Astrocyte (in vitro differentiated cells and primary cell): ENCODE measurements at places on chromosomes 16 and 17. TPM values are rescaled to one million over a fixed set of nuclear protein-coding genes. Genes with fewer than 3 reads are reported as not detected.

DNA sequence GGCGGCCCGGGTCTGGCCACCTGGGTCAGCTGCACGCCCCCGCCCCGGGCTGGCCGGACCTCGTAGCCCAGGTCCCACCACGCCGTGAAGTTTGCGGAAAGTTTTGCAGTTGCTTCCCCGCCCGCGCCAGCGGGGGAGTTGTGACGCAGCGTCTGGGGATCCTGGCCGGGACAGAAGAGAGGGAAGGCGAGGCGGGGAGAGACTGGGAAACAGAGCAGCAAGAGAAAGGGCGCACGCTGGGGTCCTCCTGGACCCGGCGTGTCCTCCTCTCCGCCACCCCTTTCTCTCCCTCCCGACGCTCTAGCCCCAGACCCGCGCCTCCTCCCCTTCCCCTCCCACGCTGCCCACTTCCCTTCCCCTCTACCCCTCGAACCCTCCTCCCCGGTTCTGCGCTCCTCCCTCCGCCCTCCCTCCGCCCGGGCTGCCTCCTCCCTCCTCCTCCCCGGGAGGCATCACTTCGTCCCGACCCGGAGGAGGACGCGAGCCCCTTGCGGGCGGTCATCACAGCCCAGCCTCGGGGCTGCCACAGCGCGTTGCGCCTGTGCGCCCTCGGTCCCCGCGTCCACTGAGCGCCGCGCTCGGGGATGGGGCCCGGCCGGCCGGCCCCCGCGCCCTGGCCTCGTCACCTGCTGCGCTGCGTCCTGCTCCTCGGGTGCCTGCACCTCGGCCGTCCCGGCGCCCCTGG, at the start of gene MRC2:
Gene MRC2 (plus strand): TSS at position 452 of the 685 bp plus-strand sequence. CDS start 133 bp downstream, at position 585.
- peak; percentile 83 for DNase-seq

GRCh38 chr17:74950207-74950606, 14.5 kb downstream of the OTOP3 start:
- DNase-seq = no peak

GRCh38 chr17:7997186-7997585, 5.2 kb upstream of the GUCY2D start:
- no peak for DNase-seq

Gene ZFP1
- 8.2 and 9.3 TPM in 2 replicates for total RNA-seq

Gene TNFRSF13B
- not detected in 2 replicates for total RNA-seq

DNA sequence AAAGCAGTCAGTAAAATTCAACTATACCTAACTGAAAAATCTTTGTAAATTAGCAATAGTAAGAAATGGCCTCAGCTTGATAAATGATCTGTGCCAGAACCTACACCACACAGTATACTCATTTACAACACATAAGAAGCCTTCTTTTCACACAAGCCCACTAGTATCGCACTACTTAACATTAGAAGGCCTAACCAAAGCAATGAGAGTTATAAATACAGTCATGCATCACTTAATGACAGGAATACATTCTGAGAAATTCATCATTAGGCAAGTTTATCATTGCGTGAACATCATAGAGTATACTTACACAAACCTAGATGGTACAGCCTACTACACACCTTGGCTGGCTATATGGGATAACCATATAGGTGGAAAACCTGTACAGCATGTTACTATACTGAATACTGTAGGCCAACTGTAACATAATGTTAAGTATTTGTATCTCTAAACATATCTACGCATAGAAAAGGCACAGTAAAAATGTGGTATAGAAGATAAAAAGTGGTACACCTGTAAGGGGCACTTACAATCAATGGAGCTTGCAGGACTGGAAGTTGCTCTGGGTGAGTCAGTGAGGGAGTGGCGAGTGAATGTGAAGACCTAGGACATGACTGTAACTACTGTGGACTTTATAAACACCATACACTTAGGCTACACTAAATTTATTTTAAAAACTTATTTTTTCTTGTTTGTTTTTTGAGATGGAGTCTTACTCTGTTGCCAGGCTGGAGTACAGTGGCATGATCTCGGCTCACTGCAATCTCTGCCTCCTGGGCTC, 126.5 kb upstream of the CORO6 start:
- no peak for DNase-seq

Gene CACNG4
- 1.3 and 5.8 TPM in 2 replicates for total RNA-seq

Gene CTF1
- total RNA-seq = 5.2 and 5.9 TPM in 2 replicates

DNA sequence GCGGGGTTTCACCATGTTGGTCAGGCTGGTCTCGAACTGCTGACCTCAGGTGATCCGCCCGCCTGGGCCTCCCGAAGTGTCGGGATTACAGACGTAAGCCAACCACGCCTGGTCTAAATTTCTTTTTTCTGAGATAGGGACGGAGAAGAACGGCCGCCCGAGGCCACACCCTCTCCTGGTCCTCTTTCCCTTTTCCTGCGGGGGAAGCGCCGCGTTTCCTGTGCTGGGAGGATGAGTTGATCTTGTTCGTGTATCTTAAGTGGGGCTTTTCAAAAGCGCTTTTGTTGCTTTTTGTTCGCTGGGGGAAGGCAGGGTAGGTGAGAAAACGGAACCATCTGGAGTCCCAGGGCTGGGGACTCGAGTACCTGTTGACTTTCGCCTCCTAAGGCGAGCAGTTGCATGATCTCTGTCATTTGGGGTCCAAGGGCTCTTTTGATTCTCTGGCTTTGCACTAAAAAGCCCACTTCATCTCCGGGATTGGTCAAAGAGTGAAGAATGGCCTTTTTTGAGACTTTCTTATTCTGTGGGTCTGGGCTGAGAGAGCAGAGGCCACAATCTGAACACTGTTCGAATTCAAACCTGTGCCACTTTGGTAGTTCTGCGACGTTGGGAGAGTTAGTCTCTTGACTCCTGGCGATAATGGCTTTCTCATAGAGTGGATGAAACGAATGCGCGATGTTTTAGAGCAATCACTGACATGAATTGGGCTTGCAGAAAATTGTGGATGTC, 1.3 kb downstream of the FUS start:
- DNase-seq = no peak

DNA sequence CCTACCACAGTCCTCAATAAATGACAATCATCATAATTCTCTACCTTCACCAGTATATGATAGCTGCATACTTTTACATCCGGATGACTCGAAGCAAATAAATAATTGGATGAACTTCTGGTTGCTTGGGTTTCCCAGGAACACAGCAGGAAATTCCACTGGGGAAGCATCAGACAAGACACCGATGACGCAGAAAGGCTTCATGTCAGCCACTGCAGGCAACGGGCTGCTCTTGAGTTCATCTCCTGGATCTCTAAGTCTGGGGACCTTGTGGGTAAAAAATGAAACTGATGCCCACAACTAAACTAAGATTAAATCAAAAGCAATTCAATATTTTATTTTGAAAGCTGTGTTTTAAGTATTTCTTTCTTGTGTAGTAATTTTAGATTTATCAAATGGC, 472.1 kb upstream of the C16orf82 start:
- DNase-seq = no peak

DNA sequence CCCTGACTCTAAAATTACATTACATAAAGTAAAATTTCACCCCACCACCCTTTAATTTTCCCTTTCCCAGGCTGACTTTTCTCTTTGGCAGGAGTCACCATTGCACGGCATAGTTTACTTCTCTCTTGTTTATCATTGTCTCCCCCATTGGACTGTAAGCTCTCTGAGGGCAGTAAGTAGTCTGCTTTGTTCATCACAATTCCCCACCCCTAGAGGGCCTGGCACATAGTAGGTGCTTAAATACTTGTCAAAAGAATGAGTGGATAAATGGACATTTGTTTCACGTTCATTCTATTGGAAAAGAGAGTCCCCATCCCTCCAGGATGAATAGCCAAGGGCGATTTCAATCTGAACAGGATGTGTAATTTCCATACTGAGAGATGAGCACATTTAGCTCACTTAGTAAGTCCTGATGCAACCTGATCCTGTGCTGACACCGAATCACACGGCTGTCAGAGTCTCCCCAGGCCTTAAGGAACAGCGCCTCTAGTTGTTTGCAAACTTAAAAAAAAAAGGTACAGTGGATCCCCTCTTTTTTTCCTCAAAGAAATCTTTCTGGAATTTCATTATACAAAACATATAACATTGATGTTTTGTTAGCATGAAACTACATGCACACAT, 54.0 kb downstream of the AKAP1 start:
- DNase-seq = no peak

Gene TBC1D3
- not detected in 2 replicates for total RNA-seq

- no peak for DNase-seq
Observed at GRCh38 chr16:87842209-87842869, 27.0 kb downstream of the SLC7A5 start.

DNA sequence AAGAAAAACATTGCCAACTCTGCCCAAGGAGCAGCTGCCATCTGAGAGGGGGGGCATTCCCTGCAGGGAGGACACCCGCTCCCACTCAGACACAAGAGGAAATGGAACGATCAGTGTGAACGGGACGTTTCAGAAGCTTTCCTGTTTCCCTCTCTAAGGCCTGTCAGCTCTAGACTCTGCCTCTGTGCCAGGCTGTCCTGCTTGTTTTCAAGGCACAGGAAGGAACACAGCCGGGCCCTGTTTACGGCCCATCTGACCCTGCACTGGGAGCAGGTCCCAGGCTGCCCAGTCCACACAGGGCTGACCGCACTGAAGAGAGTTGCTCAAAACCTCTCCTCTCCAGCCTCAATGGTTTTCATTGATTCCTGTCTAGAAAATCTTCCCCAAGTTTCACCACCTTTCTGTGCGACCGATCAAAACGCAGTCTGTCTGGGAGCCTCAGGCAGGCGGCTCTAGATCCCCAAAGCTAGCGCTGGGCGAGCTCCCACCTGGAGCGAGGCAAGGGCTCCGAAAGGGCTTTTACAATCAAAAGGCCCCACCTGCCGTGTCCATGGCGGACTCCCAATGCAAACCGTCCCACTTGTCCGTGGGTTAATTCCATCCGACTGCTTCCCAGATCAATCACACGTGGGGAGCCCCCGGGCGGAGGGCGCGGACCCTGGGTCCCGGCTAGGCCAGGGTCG, 1.5 kb downstream of the PIEZO1 start:
- DNase-seq = no peak

Gene SEBOX
- total RNA-seq = not detected in 2 replicates

DNA sequence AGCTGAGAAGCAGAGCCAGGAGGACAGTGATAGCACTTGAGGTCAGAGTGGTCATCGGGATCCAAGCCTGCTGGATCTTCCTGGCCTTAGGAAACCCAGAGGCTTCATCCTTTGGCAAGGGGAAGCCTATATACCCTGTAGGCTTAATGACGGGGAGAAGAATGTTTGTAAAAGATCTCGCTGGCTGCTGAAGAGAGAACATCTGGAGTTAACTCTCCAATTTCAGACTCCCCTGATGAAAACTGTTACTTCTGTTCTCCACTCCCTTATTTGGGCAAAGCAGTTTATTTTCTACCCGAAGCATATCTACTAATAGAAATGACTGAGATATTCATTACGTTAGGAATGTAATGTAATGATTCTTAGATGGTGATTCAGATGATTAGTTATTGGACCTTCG, 487.0 kb downstream of the CDH13 start:
- no peak for DNase-seq

GRCh38 chr17:4127555-4127954, 15.3 kb downstream of the ZZEF1 start:
- DNase-seq = no peak

Gene BEAN1
- total RNA-seq = 1.2 and 2.1 TPM in 2 replicates

DNA sequence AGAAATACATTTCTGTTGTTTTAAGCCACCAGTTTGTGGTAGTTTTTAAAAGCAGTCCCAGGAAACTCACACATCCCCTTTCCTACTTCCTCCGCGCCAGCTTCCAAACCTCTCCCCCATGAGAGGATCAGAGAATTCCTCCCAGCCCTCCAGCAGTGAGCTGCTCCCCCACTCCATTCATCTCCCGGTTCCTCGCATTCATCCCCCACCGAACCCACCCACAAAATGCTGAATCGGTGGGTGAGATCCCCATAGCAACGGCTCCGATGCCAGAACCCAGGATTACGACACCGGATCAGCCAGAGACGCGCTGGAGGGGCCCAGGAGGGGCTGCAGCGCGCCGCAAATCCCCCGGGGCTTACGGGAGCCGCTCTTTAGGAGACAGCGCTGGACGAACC, 251.4 kb upstream of the RPL38 start:
- no peak for DNase-seq

GRCh38 chr16:47045459-47045858, 72.0 kb upstream of the DNAJA2 start:
- no peak for DNase-seq

Gene TMEM100
- total RNA-seq = 6.0 and 7.3 TPM in 2 replicates

- DNase-seq = no peak
Observed at GRCh38 chr16:85833219-85833920, 33.9 kb downstream of the COX4I1 start.

- no peak for DNase-seq
Observed at GRCh38 chr17:1960545-1960912, 64.6 kb downstream of the RTN4RL1 start.

Gene CCDC57
- total RNA-seq = 19.9 and 20.4 TPM in 2 replicates

DNA sequence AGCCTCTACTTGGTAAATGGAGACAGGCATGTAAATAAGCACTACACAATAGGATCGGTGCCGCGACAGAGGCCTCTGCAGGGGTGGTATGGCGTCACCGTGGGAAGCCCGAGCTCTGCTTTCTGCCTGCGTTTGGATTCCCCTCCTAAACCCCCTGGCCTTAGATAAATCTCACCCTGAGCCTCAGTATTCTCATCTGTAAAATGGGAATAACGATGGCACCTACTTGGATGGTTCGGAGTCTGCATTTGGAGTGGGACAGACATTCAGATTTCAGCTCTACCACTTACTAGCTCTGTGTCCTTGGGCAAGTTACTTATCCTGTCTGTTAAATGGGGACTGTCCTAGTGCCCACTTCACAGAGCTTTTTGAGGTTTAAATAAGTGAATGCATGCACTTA, 42.8 kb upstream of the TNRC6A start:
- DNase-seq = no peak

GRCh38 chr17:79696610-79696982, 34.1 kb upstream of the ENPP7 start:
- DNase-seq = no peak

Gene AANAT
- total RNA-seq = 0.19 TPM in 1 of 2 replicates, not detected in the other

- DNase-seq = no peak
Observed at GRCh38 chr17:3916825-3917224, 560 bp upstream of the P2RX1 start.

DNA sequence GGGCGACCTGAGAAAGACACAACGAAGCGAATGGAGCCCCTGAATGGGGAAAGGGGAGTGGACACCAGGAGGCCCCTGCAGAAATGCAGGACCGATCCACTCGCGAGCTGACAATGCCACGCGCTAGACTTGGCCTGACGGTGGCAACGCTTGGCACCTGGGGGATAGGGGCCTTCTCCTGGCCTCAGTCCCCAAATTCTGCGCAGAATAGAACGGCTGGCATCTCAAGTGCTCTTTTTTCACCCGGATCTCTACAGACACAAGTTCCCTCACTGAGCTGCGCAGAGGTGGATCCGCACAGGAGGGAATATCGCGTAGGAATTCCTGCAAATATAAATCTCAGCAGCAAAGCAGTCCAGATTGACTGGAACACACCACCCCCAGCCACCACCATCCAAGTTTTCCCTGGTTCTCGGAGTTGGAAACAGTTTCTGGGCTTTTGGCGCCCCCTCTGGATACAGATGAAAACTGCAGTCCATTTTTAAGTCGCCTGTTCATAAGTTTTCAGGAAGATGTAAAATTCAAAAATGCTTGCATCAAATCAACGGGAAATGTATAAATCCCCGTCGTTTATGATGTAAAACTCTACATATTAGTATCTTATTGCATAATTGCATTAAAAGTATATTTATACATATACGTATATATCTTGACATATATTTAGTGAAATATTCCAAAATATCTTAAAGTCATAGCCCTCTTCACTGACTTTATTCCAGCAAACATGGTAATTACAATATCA, 2.3 kb upstream of the SOX9 start:
- peak; percentile 76 for DNase-seq
